ENCODE measurements at places on chromosomes 1 and 21.

GRCh38 chr1:117890452-117890851, 39.0 kb downstream of the GDAP2 start:
- DNase-seq = no peak

DNA sequence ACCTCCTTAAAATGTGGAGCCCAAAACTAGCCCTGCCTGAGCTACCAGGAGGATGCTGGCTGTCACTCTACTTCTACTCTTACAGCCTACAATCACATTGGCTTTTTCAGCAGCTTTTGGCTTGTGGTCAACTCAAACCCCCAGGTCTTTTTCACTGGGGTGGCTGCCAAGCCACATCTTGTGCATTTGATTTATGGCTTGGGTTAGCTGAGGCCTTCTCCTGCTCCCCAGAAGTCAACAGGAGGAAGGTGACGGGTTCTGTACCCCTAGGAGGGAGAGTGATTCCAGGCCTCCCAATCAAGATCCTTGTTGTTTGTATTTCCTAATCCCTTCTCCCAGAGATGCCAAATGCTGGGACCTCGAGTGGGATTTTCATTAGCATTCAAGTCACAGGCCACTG, 124.3 kb downstream of the LACTBL1 start:
- DNase-seq = no peak

DNA sequence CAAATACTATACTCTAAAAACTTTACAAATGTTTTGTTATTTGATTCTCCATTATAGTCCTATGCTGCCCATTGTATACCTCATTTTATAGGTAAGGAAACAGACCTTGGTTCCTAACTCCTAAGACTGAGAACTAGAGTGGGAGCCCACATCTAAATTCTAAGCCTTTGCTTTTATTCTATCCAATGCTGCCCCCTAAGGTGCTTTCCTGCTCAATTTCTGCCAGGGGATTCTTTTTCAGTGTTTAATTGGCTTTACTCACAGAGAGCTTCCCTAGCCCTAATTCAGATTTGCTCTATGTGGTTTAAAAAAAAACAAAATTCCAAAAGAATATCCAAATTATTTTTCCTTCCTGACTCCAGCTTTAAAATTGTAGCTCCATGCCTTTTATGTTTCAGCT, 64.5 kb downstream of the KIF14 start:
- no peak for DNase-seq

- no peak for DNase-seq
These were observed 27.3 kb downstream of the CAMK2N1 start for GRCh38 chr1:20458717-20459116.

- DNase-seq = peak; percentile 63
These were observed 9.6 kb downstream of the ZBTB17 start for GRCh38 chr1:15966081-15966955.

DNA sequence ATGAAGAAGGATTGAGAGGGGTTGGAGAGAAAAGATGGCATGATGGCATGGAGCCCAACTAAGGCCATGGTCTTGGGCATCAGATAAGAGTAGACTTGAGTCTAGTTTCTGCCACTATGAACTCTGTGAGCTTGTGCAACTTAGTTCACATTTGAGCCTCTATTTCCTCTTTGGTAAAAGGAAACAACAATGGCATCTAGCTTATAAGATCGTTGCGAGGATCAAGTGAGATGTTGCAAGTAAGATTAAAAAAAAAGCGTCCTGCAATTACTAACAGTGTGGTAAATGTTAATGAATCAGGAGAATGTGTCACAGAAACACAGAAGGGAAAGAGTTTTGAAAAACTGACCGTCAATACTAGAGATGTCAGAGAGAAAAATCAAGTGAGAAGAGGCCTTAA, 202.9 kb upstream of the FGGY start:
- DNase-seq = no peak

- no peak for DNase-seq
These were observed 101.7 kb downstream of the UBIAD1 start for GRCh38 chr1:11374748-11375110.

DNA sequence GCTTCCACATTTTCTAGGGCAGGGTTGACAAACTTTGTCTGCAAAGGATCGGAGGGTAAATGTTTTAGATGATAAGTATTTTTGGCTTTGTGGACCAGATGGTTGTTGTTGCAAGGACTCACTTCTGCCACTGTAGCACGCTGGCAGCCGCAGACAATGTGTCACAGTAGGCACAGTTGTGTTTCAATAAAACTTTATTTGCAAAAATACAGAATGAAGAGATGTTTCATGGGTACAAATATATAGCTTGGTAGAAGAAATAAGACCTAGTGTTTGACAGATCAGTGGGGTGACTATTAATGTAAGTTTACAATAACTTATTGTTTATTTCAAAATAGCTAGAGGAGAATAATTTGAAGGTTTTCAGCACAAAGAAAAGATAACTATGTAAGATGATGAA, 127.8 kb downstream of the GRIK3 start:
- no peak for DNase-seq

DNA sequence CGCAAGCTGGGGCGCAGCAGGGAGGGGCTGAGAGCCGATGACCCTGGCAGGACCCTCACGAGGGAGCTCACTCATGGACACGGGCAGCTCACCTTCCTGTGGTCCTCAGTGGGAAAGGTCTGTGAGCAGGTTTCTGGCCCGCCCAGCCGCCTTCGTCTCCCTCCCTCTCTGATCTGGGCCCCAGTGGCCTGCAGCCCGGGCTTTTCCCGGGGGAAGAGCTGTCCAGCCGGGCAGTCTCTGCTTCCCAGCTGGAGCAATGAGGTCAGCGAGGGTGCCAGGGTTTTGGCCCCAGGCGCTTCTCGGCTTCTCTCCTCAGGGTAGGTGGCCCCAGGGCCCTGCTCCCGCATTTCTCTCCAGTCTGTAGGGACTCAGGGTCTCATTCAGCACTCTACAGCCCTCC, 22.2 kb upstream of the ARHGEF16 start:
- DNase-seq = no peak

DNA sequence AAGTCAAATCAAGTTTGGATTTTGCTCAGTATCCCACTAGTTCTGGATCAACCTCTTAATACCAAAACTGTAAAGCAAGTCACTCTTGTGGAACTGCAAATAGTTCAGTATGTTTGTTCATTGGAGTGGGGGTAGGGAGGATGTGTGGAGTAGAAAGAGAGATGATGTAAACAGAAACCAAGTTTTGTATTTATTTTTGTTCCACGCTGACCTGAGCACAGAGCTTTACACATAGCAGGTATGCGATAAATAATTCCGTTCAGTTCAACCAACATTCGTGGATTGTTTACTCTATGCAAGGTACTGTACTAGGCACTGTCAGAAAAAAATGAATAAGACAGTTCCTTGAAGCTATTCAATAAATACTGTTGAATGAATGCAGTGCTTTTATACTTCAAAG, 4.5 kb upstream of the ZNF644 start:
- no peak for DNase-seq

DNA sequence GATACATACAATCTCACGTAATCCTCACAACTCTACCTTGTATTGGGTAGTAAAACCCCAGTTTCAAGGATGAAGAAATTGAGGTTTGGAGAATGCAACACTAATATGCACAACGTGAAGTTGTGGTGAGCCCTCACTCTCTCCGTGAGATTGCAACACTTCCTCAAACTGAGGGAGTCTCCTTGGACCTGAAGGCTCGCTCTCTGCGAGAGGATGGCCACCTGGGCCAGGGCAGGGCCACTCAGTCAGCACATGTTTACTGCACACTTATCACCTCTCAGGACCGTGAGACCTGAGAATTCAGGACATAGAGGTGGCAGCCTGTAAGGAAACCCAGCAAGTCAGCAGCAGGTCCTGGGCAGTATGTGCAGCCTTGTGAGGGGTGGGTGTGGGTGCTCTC, 8.7 kb downstream of the SH3BP5L start:
- no peak for DNase-seq

DNA sequence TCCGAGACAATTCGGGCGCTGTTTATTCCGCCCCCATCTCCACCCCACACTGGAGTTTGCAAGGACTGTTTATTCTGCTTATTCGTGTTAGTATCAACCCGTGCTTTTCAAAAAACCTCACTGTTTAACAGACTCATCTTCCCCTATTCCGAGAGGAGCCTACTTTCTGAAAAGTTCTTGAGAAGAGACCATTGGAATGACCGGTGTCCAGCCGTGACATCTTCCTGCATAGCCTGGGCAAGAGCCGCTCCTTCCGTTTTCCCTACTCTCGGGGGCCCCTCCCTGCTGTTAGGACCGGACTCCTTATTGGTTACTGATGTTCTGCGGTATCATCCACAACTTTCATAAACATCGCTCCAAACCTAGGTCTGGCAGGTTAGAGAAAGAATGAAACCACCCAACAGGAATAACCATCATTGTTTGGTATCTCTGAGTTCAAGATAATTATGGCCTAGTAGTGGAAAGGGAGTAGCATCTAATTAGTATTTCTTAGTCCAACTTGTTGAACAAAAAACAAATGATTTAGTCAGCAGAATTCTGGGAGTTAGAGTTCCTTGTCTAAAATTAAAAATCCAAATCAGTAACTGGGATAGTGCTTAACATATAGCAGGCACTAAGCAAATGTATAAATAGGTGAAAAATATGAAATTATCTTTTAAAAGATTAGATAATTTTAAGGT, 837 bp downstream of the STXBP3 start:
- DNase-seq = no peak

- no peak for DNase-seq
These were observed 757.1 kb downstream of the KCNT2 start for GRCh38 chr1:195851016-195851601.

DNA sequence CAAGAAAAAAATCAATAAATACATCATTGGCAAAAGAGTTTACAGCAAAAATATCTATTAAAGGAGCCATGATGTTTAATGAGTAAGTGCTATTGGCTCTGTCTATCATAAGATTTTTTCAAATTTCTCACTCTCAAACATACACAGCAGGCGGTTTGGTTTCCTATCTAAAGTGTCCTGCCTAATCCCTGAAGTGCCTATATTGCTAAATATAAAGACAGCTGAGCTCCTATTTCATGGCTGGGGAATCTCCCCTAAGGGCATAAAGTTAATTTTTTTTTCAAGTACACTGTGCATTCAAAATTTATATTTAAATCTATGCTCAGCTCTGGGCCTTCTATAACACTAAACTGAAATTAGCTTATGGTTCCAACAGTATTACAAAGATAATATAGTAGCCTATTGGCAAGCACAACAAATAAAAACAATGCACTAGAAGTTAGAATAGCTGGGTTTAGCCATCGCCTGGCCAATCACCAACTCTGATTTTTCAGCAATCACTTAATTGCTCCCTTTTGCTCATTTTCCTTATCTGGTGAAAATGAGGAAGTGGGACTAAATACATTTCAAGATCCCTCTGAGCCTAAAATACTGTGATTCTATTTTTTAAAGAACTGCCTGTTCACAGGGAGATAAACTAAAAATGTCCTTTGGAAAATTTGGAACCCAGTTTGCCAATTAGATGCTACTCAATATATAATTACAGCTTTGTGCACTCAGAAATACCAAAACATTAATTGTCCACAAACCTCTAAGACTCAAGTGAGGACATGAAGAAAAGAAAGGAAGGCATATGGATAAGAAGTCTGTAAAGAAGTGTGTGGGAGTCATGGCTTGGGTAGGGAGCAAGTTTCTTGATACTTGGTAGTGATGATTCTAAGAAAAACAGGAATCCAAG, 62.5 kb downstream of the WDR64 start:
- DNase-seq = no peak

- DNase-seq = no peak
These were observed 218.0 kb downstream of the ZP4 start for GRCh38 chr1:237672748-237673147.

DNA sequence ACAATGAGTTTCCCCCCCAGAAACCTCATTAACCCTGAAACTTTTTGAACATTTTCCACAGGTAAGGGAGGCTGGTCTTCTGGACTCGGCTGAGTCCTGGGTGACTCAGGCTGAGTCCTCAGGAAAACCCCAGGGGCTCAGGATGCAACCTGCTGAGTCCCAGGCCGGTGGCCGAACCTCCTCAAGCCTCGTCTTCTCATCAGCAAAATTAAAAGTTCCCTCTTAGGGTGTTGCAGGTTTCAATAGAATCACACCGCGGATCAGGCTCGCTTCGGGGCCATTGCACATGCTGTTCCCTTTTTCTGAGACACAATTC, 35.0 kb upstream of the GRHL3 start:
- DNase-seq = no peak

GRCh38 chr1:32350785-32351398, 11.4 kb downstream of the FAM229A start:
- DNase-seq = no peak

- peak; percentile 39 for DNase-seq
These were observed 6.7 kb downstream of the LMO4 start for GRCh38 chr1:87335175-87335884.

DNA sequence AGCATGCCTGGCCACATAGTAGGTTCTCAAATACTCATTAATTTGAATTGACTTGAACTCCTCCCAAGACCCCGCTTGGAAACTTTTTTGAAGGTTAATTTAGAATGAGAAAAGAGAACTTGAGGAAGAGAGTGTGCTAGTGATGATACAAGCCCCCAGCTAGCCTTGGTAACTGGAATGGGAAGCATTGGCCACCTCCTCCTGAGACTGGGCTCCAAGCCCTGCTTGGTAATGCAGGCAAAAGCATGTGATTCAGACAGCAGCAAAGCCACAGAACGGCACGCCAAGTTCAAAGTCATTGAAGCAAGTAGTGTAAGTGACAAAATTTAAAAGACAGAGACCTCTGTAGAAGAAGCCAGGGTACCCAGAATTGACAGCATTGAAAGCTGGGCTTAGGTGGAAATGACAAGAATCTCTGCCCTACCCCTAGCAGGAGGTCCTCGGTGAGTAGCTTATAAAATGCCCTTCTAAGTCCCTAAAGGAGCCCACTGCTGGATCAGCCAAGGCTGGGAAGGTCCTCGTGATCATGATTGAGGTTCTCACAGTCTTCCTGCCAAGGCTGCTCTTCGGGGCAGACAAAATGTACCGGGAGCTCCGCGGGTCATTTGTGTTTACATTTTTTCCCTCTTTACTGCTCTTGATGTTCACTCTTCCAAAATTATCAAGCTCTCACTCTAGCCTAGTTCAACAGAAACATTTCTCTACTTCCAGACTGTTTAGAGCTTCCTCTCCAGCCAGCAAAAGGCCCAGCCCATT, 99.4 kb downstream of the TSEN15 start:
- DNase-seq = no peak

DNA sequence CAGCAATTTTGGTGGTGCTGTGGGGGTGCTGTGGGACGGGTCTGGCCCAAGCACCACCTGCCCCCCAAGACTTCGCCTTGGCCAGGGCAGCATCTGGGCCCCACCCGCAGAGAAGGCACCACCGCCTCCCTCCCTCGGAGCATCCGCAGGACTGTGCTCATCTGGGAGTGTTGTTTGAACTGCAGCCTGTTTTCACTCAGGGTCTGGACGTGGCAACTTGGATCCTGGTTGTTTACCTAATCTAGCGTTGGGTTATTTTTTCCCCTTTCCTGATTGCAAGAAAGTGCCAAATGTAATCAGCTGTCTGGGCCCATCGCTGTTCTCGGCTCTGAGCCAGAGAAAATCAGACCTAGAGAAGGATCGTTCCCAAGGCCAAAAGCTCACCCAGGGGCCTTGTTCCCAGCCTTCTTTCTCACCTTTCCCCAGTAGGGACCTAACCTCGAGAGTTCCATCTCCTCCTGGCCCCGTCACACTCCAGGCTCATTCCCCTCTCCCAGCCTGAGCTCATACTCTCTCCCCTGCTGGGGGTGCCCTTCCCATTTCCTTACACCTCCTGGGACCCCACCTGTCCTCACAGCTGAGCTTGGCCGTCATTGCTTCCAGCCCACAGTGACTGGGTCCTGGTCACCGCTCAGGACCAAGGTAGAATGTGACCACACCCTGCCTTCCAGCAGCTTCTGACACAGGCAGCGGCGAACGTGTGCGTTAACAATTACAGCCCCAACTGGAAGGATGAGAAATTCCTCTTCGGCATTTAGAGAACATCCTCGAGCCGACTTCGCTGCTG, 72.0 kb upstream of the FAM20B start:
- DNase-seq = no peak

GRCh38 chr1:210570116-210570515, 241.4 kb downstream of the HHAT start:
- DNase-seq = no peak
